ENCODE measurements at places on chromosomes 5 and 9.

- peak; percentile 39 for DNase-seq
Observed at GRCh38 chr5:135466178-135467050, 14.3 kb upstream of the TIFAB start.

GRCh38 chr5:172772112-172772906 is 1.3 kb upstream of the DUSP1 start:
- peak; percentile 67 for DNase-seq

GRCh38 chr5:18397371-18397770 is 763.1 kb downstream of the TAF11L14 start:
- no peak for DNase-seq

DNA sequence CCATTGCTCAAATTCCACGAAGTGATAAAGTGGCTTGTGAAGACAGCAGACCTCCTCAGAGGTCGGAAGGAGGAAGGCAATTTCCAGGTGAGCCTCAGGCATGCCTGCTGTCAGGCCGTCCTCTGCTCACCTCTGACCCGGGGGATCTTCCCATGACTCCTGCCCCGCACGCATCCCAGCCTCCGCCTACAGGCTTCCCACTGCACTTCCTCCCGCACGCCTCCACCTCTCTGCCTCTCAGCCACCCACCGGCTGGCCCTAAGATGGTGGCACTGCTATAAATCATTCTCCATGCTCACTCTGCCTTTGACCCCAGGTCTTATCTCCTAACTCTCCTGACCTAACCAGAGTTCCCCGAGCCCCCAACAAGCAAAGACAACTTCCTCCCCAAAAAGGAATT is 49.4 kb upstream of the DNAH5 start:
- DNase-seq, result no peak

- DNase-seq, result no peak
Observed at GRCh38 chr9:21831841-21832509, 29.5 kb downstream of the MTAP start.

DNA sequence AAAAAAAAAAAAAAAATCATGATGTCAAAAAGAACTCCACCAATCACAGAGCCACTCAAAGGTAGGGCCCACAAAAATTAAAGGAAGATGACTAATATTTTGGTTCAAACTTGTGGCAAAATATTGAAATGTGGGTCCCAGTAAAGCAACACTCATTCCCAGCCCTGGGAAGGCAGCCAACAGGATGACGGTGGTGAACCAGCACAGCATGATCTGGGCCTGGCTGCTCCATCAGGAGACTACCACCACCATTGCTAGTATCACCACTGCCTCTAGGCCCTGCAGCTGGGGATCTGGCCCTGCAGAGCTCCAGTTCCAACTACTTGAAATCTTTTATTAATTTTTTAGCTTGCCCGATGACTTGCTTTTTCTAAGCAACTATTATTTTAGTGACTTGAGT is 206.8 kb upstream of the ITGA1 start:
- no peak for DNase-seq

GRCh38 chr9:76704593-76705204 is 59.5 kb upstream of the PCA3 start:
- no peak for DNase-seq

- no peak for DNase-seq
Observed at GRCh38 chr5:176813587-176814312, 3.4 kb downstream of the UNC5A start.

GRCh38 chr5:145378226-145378625 is 456.9 kb downstream of the PRELID2 start:
- no peak for DNase-seq

Data from stimulated activated CD8-positive, alpha-beta memory T cell treated with anti-CD3 and anti-CD28 coated beads, Interleukin-7, amount 100 ng/mL, for 4 hours (primary cell).